Stimulated activated CD8-positive, alpha-beta memory T cell treated with anti-CD3 and anti-CD28 coated beads, Interleukin-7, amount 100 ng/mL, for 1 hour (primary cell): ENCODE measurements at places on chromosomes 1 and 21.

DNA sequence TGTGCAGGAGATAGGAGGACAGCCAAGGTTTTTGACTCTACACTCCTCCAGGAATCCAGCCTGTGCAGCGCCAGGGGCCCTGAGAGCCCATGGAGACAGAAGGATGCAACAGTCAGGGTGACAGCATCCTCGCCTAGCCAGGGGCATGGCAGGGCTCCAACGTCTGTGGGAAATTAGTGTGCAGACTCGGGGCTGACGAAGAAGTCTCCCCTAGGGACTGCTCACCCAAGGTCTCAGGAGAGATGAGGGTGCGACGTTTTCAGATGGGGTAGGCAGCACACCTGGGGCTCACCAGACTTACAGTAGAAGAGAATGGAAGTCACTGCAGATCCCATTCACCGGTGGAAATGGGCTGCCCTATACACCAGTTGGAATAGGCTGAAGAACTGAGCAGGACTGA, 241.7 kb downstream of the SETD4 start:
- no peak for DNase-seq

- DNase-seq, result no peak
Observed at GRCh38 chr1:217150366-217150765, 427.1 kb upstream of the ESRRG start.

DNA sequence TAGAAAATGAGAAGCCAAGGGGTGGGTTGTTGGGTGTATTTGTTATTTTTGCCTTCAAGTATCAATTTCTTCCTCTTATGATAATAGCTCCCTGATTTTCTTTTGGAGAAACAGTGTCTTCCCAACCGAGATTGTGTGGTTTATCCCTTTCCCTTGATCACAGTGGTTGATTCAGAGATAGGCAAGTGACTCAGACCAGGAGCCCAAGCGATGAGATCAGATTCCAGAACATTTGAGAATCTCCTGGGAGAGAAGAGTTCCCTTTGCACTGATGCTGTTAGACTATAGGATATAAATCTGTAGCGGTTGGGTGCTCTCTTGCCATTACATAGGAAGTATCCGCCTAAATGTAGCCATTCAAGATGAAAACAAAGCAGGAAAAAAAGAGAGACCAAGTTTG, 90.1 kb upstream of the WDR26 start:
- DNase-seq, result no peak

GRCh38 chr1:27934818-27935549, at the start of gene SMPDL3B:
SMPDL3B (plus strand) TSS chr1:27935000; CDS start chr1:27935184, 184 bp downstream.
- no peak for DNase-seq

DNA sequence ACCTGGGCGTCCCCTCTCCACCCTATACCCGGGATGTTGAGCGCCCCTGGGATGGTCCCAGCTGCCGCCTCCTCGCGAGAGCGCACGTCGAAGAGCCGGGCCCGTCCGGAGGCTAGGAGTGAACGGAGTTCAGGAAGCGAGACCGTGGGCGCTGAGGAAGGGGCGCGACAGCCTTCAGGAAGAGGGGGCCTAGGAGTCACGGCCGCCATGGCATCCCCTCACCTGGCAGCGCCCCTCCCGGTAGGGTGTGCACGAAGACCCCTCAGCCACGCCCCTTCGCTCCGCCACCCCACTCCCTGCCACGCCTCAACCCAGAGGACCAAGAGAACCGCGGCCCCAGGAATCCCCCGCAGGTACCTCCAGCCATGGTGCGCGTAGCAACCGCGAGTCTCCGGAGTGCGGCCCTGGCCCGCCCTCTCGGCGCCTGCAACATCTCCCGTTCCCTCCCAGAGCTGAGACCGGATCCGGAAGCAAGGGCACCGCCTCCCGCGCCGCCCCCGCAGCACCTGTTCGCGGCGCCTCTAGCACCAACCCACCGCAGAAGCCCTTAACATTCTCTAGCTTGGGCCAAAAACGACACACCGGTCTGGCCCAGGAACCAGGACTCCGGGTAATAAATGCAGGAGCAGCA, at the start of gene TSTD1:
TSTD1 (minus strand) TSS at position 442 of the 631 bp plus-strand sequence; CDS start at position 367, 75 bp downstream.
- peak; percentile 71 for DNase-seq

GRCh38 chr1:34970829-34971228, 14.3 kb downstream of the TMEM35B start:
- DNase-seq, result no peak

DNA sequence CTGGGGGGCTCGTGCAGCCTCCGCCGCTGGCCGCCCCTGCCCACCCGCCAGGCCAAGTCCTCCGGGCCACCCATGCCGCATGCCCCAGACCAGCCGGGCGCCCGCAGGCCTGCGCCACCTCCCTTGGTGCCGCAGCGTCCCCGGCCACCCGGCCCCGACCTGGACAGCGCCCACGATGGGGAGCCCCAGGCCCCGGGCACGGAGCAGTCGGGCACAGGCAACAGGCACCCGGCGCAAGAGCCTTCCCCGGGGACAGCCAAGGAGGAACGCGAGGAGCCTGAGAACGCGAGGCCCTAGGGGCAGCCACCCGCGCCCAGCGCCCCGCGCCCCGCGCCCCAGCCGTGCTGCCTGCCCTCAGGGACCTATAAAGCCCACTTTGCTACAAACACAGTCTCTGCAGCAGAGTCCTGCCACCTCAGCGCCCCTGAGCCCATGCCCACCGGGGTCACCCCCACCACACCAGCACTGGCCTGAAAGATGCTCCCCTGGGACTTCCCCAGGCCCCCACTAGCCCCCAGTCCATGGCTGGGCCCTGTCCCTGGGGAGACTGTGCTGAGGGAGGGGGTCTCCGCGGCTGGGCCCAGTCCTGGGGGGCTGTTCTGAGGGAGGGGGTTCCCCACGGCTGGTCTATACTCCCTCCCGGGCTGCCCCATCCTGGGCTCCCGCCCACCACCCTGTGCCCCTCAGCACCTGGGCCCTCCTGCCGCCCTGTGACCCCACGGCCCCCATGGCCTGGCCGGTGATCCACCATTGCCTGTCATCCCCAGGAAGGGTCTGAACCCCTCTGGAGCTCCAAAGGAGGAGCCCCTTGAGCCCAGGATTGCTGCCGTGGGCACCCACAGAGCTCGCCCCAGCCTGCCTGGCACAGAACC, 8.6 kb downstream of the TNFRSF18 start:
- no peak for DNase-seq

DNA sequence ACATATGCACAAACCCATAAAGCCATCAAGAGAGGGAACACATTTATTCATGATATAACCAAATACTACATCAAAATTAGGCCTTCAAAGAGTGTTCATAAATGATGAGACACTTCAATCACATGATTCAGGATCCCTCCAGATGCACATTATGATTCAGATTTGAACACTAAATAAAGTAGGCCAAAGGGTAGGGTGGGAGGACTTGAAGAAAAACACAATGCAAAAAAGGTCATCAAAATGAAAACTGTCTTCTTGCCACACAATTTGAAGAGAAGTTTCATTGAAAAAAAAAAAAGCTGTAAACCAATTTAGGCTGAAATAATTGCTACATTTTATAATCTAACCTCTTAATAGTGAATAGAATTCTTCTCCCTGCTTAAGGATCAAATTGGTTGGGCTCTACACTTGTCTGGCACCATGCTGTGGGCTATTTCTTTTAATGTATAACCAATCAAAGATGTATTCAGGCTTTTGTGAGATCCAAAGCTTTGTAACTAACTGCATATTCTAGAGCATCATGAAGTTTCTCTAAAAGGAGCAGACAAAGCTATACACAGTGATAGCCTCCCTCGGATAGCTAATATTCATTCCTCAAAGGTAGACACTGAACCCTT, 58.1 kb downstream of the ZSWIM5 start:
- no peak for DNase-seq

- no peak for DNase-seq
Observed at GRCh38 chr21:39911286-39912199, 44.3 kb downstream of the PCP4 start.

DNA sequence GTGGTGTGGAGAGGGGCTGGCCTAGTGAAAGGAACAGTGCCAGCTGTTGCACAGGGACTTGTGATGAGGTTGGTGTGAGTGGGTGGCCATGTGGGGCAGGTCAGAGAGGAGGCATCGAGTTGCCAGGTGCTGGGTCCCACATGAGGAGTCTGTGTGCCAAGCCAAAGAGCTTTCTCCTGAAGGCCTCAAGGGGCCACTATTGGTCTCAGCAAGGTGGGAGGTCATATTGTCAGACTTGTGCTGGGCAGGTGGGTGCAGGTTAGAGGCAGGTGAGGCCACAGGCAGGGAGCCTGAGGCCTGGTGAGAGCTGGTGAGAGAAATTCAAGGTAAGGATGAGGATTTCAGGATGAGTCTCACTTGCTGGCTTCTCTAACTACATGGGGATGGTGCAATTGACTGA, 256.8 kb downstream of the DISC1 start:
- no peak for DNase-seq

DNA sequence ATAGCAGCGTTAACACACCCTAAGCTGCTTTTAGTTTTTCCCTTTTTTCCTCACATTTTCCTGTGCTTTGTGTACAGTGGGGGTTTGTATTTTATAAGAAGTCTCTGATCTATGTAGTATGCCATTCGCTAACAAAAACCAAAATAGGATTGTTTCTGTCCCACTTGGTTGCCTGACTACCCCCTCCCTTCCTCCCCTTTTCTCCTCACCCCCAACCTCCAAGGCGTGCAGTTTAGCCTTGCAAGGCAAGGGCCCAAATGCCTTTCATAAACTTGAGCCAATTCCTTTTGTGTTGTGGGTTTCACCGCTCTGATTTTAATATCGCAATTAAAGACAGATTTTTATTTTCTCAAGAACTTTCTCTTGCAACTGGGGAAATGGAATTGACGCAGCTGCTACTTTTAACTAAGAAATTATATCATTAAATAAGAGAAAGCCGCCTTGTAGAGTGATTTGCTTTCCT, 276.9 kb downstream of the TM2D1 start:
- DNase-seq, result no peak

DNA sequence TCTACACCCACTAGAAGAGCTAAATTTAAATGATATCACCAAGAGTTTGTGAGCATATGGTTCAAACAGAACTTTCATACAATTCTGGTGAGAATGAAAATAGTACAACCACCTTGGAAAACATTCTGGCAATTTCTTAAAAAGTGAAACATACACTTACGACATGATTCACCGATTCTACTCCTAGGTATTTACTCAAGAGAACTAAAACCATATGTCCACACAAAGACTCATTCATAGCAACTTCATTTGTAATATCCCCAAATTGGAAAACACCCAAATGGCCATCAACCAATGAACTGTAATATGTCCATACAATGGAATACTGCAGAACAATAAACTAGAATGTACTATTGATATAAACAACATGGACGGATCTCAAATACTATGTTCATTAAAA, 51.2 kb upstream of the ADAM30 start:
- DNase-seq, result no peak

- DNase-seq, result no peak
Observed at GRCh38 chr1:119962296-119962968, 66.1 kb upstream of the ADAM30 start.

DNA sequence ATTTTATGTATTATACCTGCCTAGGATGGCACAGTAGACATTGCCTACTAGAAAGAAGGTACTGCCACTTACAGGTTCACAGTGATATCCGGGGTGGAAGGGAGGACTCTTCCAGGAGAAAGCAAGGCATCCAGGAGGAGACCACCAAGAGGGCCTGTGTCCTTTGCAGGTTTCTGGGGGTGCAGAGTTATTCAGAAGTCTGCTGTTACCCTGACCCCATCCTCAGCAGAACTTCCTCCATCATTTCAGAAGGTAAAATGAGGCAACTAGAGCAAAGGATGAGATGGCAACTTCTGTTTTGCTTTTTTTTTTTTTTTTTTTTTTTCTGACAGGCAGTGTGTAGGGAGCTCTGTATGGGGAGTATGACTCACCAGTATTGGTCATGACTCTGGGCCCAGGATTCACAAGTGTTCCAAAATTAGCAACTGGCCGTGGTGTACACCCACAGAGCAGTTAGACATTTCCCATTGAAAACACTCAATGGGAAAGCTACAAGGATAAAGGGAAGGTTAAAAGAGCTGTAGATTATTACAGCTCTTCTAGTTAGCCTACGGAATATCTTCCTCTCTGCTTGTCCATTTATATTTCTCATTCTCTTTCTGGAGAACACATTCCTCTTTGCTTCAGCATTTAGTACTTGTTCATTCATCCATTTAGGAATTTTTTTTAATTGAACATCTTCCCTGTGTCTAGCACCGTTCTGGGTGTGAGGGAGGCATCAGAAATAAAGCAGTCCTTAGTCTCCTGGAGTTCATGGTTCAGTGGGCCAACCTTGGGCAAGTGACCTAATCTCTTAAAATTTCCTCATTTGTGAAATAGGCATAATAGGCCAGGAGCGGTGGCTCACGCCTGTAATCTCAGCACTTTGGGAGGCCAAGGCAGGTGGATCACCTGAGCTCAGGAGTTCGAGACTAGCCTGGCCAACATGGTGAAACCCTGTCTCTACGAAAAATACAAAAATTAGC, 50.5 kb upstream of the PPP2R5A start:
- no peak for DNase-seq

GRCh38 chr1:209657140-209657879, 5.1 kb upstream of the LAMB3 start:
- DNase-seq, result no peak

GRCh38 chr1:62900566-62900965, 116.6 kb downstream of the ATG4C start:
- DNase-seq, result no peak

DNA sequence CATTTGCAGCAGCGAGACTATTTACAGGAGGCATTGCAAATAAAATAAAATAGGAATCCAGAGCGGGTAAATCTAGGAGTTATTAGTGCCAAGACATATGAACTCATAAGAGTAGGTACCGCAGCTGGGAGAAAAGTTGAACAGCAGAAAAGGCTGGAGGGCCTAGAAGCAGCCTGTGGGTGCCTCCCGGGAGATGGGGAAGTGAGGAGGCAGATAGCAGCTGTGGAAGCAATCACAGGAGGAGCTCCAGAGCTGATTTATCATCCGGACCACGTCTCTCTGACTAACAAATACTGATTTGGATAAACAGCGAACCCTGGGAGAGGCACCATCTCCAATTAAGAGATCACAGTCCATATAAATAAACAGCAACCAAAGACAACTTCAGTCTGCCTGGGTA, 64.6 kb downstream of the BRINP2 start:
- no peak for DNase-seq

DNA sequence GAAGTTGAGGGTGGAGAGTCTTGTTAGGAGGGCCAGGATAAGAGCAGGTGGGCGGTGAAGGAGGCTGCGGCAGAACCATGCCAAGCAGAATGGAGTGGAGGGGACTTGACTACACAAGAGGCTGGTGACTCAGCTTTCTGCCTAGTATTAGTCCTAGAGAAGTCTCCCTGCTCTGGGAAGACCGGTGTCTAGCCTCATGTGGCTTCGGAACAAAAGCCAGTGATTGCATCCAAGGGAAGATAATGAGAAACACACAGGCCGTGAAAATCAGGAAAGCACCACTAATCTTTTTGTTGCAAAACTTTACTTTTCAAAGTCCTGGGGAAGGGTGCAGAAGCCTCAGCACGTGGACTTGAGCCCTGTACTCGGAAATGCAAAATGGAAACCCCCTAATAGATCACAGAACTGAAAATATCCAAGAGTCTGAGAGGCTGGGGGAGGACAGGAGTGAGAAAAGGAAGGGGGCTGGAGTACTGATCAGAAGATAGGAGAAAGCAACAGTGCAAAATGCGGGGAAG, 31.4 kb downstream of the DDR2 start:
- no peak for DNase-seq

- no peak for DNase-seq
Observed at GRCh38 chr1:232456714-232457113, 173.2 kb downstream of the SIPA1L2 start.
